CD8-positive, alpha-beta memory T cell (primary cell): ENCODE measurements at places on chromosomes 2 and 18. TPM values are rescaled to one million over a fixed set of nuclear protein-coding genes. Genes with fewer than 3 reads are reported as not detected.

The DSC3 gene
- not detected for total RNA-seq

- no peaks in the 10 kb centered on the region for H3K27me3 ChIP-seq
- no peaks in the 10 kb centered on the region for H3K36me3 ChIP-seq
- DNase-seq = no peak
- H3K27ac ChIP-seq = no peak overlapping the region
These were observed 11.7 kb downstream of the PSTPIP2 start for GRCh38 chr18:46060359-46060841.

GRCh38 chr18:45845410-45845809 lies 19.9 kb downstream of the SIGLEC15 start:
- H3K36me3 ChIP-seq = no peaks in the 10 kb centered on the region
- H3K27me3 ChIP-seq = no peaks in the 10 kb centered on the region
- H3K4me3 ChIP-seq = no peak overlapping the region
- H3K4me1 ChIP-seq = no peaks in the 10 kb centered on the region
- no peak for DNase-seq

DNA sequence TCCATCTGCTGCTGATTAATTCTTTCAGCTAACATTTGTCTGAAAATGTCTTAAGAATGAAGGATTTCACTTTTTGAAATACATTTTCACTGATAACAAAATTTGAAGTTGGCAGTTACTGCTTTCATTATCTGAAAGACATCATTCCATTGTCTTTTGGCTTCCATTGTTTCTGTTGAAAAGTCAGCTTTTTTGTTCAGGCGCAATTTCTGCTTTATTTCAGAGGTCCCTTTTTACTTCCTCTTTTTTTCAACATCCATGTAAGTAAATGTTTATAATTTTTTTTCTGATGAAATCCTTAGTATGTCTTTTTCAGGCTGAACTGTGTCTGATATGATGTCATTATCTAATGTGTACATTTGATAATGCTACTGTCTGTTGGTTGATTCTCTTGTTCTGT lies 184.2 kb downstream of the RND3 start:
- no peaks in the 10 kb centered on the region for H3K4me1 ChIP-seq
- DNase-seq = no peak
- H3K27ac ChIP-seq = no peak overlapping the region
- no peaks in the 10 kb centered on the region for H3K36me3 ChIP-seq
- no peak overlapping the region for H3K4me3 ChIP-seq

DNA sequence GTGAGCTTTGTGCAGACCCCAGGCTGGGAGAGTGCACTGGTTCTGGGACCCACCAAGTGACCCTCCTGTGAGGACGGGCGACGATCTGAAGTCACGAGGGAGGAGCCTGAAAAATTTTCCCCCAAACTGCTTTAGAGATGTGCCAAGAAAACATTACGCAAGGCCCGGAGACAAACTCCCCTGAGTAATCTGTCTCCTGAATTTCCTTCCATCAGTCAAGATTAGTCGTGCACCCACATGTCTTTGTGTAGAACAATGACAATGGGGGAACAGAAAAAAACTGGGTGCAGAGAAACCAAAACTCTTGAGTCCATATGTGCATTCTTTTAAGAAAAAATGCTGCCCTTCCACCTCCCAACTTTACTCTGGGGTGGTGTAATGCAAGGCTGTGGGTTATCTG lies 12.6 kb upstream of the NCK2 start:
- no peak overlapping the region for H3K27ac ChIP-seq
- H3K36me3 ChIP-seq = no peaks in the 10 kb centered on the region
- DNase-seq = no peak
- no peak overlapping the region for H3K4me3 ChIP-seq

GRCh38 chr18:49499046-49499637 lies 12.1 kb upstream of the C18orf32 start:
- no peaks in the 10 kb centered on the region for H3K27me3 ChIP-seq
- H3K4me1 ChIP-seq = no peaks in the 10 kb centered on the region

- DNase-seq = no peak
- no peaks in the 10 kb centered on the region for H3K27me3 ChIP-seq
These were observed 95.4 kb downstream of the GLI2 start for GRCh38 chr2:120831086-120831485.

DNA sequence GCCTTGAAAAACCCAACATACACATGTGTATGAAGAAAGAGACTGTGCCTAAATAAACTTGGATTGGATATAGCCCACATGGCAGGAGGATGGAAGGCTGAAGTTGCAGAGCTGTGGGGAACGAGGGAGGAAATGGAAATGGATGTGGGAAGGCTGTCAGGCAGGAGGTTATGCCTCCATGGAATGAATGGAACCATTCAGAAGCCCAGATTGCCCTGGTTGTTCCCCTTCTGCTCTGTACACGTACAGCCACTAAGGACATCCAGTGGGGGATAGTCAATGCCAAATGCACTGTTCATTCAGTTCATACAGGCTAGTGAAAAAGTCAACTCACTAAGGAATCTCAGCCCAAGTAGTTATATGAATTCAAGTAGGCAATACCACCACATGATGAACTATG lies 463.7 kb downstream of the TNS1 start:
- H3K27ac ChIP-seq = no peak overlapping the region
- no peak overlapping the region for H3K4me3 ChIP-seq
- no peaks in the 10 kb centered on the region for H3K27me3 ChIP-seq
- no peak for DNase-seq

- H3K4me1 ChIP-seq = peaks cover 8% of the 10 kb centered on the region
- peaks cover 9% of the 10 kb centered on the region for H3K36me3 ChIP-seq
- H3K27ac ChIP-seq = no peak overlapping the region
These were observed 94.3 kb downstream of the RNF144A start for GRCh38 chr2:7011356-7012083.

The LCT gene
- 0.48 TPM for total RNA-seq

DNA sequence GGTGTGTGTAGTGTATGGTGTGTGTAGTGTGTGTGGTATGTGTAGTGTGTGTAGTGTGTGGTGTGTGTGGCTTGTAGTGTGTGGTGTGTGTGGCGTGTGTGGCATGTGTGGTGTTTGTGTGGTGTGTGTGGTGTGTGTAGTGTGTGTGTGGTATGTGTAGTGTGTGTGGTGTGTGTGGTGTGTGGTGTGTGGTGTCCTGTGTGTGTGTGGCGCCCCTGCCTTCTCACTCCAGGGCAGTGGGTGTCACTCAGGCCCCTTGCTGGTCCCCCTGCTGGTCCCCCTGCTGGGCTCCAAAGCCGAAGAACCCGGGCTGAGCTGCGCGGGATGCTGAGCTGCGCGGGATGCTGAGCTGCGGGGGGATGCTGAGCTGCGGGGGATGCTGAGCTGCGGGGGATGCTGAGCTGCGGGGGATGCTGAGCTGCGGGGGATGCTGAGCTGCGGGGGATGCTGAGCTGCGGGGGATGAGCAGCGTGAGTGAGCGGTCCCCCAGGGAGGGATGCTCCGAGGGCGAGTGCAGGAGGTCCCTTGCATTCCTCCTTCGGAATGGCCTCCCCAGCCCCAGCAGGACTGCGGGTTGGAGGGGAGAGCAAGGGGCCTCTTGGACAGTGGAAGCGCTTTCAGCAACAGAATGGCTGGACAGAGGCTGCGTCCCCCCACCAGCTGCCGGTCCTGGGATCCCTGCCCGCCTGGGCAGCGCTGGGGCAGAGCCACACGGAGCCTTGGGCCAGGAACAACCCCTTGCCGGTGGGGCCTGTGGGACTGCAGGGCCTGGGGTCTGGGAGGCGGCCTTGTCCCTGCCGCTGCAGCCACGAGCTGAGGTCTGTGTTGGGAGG lies 3.4 kb upstream of the RTP5 start:
- peaks cover 93% of the 10 kb centered on the region for H3K4me1 ChIP-seq
- no peak overlapping the region for H3K27ac ChIP-seq
- H3K36me3 ChIP-seq = no peaks in the 10 kb centered on the region

- no peak overlapping the region for H3K4me3 ChIP-seq
- no peaks in the 10 kb centered on the region for H3K36me3 ChIP-seq
- DNase-seq = no peak
- no peak overlapping the region for H3K27ac ChIP-seq
These were observed 2.1 kb downstream of the DSEL start for GRCh38 chr18:67514465-67514864.

DNA sequence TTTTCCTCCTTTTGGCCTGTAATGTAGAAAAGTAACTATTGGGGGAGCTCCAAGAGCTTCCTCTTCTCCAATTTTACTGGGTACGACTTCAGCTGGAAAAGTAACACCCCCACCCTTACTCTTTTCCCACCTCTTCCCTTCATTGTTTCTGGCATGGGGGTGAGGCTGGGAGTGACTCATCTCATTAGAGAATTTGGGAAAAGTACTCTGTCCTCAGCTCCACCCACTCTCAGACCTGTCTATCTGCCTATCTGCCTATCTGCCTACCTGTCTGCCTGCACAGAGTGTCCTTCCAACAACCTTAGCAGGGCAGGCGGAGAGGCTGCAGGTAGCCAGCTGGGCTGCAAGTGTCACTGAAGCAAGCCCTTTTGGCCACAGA lies 93.6 kb downstream of the EPHA4 start:
- DNase-seq = no peak
- no peak overlapping the region for H3K4me3 ChIP-seq
- H3K27ac ChIP-seq = no peak overlapping the region
- no peaks in the 10 kb centered on the region for H3K4me1 ChIP-seq

DNA sequence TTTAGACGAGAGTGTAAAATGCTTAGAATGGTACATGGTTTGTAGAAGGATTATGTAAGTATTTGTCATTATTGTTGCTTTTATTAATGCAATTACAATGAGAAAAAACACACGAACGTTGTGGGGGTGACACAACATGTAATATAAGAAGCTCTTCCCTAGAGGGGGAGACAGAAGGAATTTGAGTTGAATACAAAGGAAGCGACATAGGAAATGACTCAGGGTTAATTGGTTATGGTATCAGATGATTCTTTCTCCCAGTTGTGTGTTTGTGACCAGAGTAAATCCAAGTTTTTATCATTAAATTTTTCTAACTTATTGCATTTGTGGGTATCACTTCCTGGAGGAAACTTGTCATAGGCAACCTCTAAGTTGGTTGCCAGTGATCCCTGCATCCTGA lies 625.6 kb upstream of the CDH2 start:
- H3K36me3 ChIP-seq = no peaks in the 10 kb centered on the region
- H3K27me3 ChIP-seq = no peaks in the 10 kb centered on the region
- no peak overlapping the region for H3K27ac ChIP-seq
- no peaks in the 10 kb centered on the region for H3K4me1 ChIP-seq

The TSHZ1 gene
- total RNA-seq = 18.6 TPM

DNA sequence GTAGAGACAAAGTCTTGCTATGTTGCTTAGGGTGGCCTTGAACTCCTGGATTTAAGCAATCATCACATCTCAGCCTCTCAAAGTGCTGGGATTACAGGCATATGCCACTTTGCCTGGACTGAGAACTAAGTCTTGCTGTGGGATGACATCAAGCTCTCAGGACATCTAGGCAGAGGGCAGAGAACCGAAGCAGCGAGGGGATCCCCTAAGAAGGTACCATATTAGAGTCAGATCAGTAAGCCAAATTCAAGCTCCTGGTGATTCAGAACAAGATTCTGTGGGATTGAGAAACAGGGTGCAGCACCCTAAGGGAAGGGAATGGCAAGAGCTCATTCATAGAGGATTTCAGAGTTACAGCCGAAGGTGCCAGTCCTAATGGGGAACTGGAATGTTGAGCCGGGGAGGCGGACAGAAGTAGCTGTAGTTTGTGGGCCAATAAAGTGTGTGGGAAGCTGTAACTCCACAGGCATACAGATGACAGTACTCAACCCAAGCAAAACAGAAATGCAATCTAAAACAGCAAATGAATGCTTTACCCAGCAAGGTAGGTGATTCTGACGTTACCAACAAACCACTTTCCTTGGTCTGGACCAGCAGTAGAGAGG lies 30.9 kb downstream of the EPHA4 start:
- H3K4me3 ChIP-seq = no peak overlapping the region
- no peaks in the 10 kb centered on the region for H3K27me3 ChIP-seq
- no peaks in the 10 kb centered on the region for H3K36me3 ChIP-seq
- DNase-seq = no peak
- no peak overlapping the region for H3K27ac ChIP-seq

- H3K4me1 ChIP-seq = peaks cover 42% of the 10 kb centered on the region
- no peaks in the 10 kb centered on the region for H3K36me3 ChIP-seq
- H3K4me3 ChIP-seq = no peak overlapping the region
- H3K27ac ChIP-seq = no peak overlapping the region
These were observed 52.4 kb downstream of the BCL2 start for GRCh38 chr18:63266888-63267790.

The TMEM198 gene
- 6.0 TPM for total RNA-seq

- DNase-seq = peak; percentile 73
- no peaks in the 10 kb centered on the region for H3K27me3 ChIP-seq
- no peak overlapping the region for H3K27ac ChIP-seq
- no peaks in the 10 kb centered on the region for H3K36me3 ChIP-seq
These were observed 138.0 kb downstream of the CTIF start for GRCh38 chr18:48676756-48677368.

- no peak overlapping the region for H3K4me3 ChIP-seq
- H3K27ac ChIP-seq = no peak overlapping the region
- no peaks in the 10 kb centered on the region for H3K27me3 ChIP-seq
These were observed 87.4 kb upstream of the SERPINE2 start for GRCh38 chr2:224126440-224126839.

- H3K27ac ChIP-seq = no peak overlapping the region
- H3K36me3 ChIP-seq = no peaks in the 10 kb centered on the region
- H3K4me1 ChIP-seq = no peaks in the 10 kb centered on the region
These were observed 82.3 kb upstream of the CTDP1 start for GRCh38 chr18:79597176-79597830.

The TMEM214 gene
- total RNA-seq = 71.7 TPM

The FAM117B gene
- total RNA-seq = 5.9 TPM
